ENCODE measurements at places on chromosomes 6 and 20.

DNA sequence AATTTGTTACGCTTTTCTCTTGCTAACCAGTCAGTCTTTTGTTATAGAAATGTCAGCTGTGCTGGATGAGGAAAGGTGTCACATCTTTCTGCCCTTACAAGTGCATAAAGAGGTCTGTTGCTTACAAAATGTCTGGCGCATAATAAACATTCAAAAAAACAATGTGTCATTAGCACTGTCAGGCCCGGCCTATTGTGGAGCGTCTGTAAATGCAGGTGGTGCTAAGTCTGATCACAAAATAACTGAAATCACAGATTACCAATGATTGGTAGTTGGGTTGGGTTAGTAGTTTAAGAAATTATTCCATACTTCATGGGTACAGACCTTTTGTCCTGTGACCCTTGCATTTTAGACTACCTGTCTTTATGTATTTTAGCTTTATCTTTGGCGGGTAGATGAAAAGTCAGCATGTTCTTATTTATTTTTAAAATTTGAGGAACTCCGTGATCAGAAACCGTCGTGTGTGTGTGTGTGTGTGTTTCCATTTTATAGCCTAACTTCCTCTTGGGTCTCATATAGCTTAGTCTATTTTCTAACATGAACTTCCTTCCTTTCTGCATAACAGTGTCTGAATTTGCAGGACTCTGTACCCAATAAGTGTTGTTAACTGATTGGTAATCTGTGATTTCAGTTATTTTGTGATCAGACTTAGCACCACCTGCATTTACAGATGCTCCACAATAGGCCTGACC is 88.1 kb upstream of the IFNGR1 start:
- no peak for DNase-seq

- DNase-seq: no peak
Observed at GRCh38 chr6:40036186-40036585, 101.9 kb upstream of the MOCS1 start.

GRCh38 chr6:15922510-15923250 is 206.2 kb upstream of the MYLIP start:
- no peak for DNase-seq

GRCh38 chr6:162416831-162417537 is 310.6 kb downstream of the PRKN start:
- DNase-seq: no peak

DNA sequence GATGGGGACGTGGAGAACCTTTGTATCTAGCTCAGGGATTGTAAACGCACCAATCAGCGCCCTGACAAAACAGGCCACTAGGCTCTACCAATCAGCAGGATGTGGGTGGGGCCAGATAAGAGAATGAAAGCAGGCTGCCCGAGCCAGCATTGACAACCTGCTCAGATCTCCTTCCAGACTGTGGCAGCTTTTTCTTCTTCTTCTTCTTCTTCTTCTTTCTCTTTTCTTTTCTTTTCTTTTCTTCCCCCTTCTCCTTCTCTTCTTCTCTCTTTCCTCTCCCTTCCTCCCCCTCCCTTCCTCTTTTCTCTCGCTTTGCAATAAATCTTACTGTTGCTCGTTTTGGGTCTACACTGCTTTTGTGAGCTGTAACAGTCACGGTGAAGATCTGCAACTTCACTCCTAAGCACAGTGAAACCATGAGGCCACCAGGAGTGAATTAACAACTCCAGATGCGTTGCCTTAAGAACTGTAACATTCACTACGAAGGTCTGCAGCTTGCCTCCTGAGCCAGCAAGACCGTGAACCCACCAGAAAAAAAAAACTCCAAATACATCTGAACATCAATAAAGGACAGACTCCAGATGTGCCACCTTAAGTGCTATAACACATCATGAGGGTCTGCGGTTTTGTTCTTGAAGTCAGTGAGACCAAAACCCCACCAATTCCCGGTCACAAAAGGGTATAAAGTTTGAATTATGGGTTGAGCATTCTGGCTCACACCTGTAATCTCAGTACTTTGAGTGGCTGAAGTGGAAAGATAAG is 19.6 kb upstream of the SERPINB1 start:
- DNase-seq: no peak

- no peak for DNase-seq
Observed at GRCh38 chr6:137002505-137002904, 42.3 kb downstream of the IL20RA start.

DNA sequence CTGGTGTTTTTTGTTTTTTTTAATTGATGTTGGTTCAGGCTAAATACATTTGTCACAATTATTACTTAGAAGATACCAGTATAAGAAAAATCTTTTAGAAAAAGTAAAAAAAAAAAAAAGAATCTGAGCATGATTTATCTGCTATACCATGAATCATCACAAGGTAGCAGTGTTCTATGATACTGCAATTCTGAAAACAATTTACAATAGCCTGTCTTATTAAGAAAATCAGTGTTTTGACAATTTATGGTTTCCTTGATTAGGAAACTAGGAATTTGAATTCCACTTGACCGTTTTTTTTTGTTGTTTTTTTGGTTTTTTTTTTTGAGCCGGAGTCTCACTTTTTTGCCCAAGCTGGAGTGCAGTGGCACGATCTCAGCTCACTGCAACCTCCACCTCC is 9.3 kb upstream of the MAK start:
- DNase-seq: no peak

- DNase-seq: peak; percentile 45
Observed at GRCh38 chr6:108874470-108875160, 26.4 kb downstream of the ARMC2 start.
